ENCODE measurements at places on chromosomes 2 and 18.

DNA sequence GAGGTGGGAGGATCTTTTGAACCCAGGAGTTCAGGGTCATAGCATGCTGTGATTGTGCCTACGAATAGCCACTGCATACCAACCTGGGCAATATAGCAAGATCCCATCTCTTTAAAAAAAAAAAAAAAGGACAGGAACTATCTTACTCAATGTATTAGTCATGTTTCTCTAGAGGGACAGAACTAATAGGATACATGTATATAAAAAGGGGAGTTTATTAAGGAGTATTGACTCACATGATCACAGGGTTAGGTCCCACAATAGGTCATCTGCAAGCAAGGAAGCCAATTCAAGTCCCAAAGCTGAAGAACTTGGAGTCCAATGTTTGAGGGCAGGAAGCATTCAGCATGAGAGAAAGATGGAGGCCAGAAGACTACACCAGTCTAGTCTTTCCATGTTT, 18.8 kb upstream of the CASP10 start:
- DNase-seq = no peak

- DNase-seq = no peak
These were observed 65.6 kb upstream of the NOSTRIN start for GRCh38 chr2:168736649-168737445.

DNA sequence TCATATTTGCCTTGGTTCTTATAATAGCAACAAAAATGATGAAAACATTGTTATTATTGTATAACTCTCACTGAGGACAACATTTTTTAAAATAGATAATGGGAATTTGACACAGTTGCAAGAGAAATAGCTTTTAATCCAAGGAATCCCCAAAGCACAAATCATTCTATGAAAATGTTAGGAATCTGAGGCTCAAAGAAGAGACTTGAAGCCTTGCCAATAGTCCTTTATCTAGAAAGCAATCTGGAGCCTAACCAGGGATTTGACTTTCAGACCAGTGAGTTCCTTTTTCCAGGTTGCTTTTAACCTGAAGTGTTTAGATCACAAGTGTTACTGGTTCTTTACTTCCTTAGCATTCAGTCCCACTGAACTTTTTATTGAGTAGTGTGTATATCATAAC, 574.5 kb upstream of the ZEB2 start:
- no peak for DNase-seq

GRCh38 chr2:63791387-63791786, 50.3 kb upstream of the UGP2 start:
- no peak for DNase-seq

- DNase-seq = no peak
These were observed 201.8 kb upstream of the KLHL14 start for GRCh38 chr18:32974421-32975162.

DNA sequence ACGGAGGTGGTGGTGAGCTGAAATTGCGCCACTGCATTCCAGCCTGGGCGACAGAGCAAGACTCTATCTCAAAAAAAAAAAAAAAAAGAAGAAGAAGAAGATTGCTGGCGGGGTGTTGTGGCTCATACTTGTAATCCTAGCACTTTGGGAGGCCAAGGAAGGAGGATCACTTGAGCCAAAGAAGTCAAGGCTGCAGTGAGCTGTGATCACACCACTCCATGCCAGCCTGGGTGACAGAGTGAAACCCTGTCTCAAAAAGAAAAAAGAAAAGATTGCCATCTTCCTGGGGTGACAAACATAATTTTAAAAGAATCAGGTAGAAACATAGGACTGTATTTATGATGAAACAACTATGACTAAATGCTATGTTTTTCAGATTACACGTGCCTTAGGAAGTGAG, 55.1 kb upstream of the EML4 start:
- DNase-seq = no peak

GRCh38 chr2:239249048-239249447, 151.8 kb downstream of the HDAC4 start:
- DNase-seq = no peak

GRCh38 chr18:73774811-73775509, 372.7 kb downstream of the FBXO15 start:
- DNase-seq = no peak
